NCI-H1092 (cell line): ENCODE measurements at places on chromosomes 13 and 19.
A peak's percentile ranks its signal among the peaks of the same experiment; 100 is the strongest.

DNA sequence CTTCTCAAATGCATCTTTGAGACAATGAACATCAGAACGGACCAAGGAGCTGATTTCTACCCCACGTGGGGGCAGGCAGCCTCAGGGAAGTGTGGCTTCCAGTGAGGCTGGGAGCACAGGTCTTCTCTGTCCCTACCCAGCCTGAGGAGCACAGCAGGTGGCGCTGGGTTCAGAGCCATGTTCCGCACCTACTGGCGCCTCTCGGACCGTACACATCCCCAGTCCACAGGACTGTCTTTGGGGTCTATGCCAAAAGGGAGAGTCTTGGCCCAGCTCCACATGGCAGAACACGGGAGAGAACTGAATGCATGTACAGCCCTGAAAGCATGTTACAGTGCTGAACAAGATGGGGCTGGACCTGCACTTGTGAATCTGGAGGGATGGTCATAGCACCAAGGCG lies 22.6 kb downstream of the SUGP1 start:
- DNase-seq, result no peak

- DNase-seq, result no peak
Observed at GRCh38 chr19:869245-870177, 10.0 kb downstream of the CFD start.

GRCh38 chr19:4871711-4872110 lies 4.2 kb upstream of the PLIN3 start:
- no peak for DNase-seq

DNA sequence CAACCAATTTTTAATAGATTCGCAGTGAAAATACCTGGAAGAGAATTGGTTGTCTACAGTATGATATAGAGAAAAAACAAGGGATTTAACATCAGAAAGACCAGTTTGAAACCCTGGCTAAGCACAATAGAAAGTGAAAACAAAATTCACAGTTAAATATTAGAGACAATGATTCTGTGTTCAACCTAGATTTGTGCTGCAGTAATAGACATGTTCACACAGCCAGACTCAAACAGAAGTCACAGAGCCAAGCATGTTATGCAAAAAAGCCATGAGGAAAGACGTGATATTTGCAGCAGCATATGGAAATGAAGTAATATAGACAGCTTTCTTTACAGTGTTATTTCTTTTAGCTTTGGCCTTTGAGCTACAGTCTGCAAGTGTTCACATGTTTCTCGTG lies 48.1 kb downstream of the SCEL start:
- DNase-seq, result no peak

DNA sequence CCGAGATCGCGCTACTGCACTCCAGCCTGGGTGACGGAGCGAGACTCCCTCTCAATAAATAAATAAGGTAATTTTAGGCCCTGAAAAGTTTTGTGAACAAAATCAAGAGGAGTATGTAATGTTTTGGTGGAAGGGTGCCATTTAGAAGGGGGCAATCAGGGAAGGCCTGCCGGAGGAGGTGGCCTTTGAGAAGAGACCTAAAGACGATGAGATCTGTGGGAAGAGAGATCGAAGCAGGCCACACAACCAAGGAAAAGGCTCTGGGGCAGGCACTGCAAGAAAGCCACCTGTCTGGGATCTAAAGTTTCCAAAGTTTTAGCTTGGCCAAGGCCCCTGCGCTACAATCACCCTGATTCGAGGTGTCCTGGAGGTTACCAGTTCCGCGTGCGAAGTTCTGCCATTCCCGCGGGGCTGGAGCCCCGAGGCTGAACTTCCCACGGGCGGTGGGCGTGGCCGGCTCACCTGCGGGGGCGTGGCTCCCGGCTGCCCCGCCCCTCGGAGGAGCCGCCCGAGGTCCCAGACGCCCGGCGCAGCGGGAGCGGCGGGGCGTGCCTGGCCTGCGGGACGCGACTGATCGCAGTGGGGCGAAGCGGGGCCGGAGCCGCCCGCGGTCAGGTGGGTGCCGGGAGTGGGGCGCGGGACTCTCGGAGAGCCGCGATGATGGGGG lies at the start of gene KLC3:
TSS of gene KLC3 (plus strand) at position 519 of the 667 bp plus-strand sequence. CDS start 4,792 bp downstream, outside the sequence.
- DNase-seq, result no peak

DNA sequence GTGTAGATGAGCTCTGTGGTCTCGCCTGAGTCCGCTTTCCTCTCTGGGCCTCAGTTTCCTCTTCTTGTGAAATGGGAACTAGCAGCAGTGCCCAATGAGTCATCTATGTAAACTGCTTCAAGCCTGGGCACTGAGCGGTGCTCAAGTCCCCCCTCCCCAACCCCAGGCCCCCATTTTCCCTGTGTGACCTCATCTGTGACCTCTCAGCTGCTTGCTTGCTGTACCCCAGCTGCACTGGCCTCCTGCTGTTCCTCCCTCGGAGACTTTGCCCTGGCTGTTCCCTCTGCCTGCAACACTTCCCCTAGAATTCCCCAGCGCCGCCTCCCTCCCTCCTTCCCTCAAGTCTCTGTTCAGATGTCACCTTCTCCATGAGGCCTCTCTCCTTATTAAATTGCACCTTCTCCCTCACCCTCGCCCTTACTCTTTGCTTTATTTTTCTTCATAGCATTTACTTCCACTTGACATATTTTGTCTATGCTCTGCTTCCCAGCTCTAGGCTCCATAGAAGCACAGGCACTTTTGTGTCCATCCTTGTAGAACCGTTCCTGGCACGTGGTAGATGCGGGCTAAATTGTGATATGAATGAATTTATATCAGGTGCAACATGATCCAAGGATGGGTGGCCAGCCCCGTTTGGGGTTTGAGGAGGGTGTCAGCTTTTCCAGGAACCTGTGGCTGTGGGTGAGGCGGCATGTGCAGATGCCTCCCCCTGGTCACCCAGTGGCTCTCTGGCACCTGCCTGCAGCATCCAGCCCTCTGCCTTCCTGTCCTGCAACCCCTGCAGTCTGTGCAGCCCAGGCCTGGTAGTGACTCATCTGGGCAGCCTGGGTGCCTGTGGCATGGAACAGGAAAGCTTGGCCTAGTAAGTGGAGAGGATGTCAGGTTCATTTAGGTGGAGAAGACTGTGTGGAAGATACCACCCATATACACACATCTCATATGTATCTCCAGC lies 26.3 kb downstream of the SIPA1L3 start:
- no peak for DNase-seq

- DNase-seq, result peak; percentile 49
Observed at GRCh38 chr13:29923554-29924481, 73.4 kb upstream of the UBL3 start.

- DNase-seq, result no peak
Observed at GRCh38 chr13:74978591-74978990, 503.4 kb downstream of the TBC1D4 start.

- DNase-seq, result no peak
Observed at GRCh38 chr19:31910224-31910623, 435.2 kb upstream of the ZNF507 start.
